ENCODE measurements at places on chromosomes 4 and X.
A peak's percentile ranks its signal among the peaks of the same experiment; 100 is the strongest.

- DNase-seq = no peak
Observed at GRCh38 chr4:113052379-113052951, 3.0 kb downstream of the ANK2 start.

- no peak for DNase-seq
Observed at GRCh38 chr4:109179061-109179460, 123.4 kb downstream of the COL25A1 start.

DNA sequence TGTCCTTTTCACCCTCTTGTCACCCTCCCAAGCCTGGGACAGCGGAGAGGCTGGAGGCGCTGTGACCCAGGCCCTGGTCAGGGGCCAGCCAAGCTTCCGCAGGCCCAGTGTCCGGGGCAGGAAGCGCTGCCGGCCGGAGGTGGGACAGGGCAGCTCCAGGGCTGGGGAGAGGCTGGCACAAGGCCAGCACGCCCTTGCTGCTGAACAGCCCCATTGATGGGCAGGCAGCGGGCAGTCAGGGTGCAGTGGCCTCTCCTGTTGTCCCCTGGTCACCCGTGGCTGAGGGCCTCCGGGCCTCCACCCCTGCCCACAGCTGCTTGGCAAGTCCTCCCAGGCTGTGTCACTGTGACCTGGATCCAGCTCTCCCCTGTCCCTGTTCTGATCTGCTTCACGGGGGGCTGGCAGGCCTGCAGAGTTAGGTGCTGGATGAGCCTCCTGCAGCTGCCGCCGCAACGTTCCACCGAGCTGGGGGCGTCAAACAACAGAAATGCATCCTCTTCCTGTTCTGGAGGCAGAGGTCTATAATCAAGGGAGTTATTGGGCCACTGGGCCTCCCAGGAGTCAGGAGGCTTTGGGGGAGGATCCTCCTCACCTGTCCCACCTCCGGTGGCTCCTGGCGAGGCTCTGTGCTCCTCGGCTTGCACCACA, 107.9 kb downstream of the PSAPL1 start:
- no peak for DNase-seq

DNA sequence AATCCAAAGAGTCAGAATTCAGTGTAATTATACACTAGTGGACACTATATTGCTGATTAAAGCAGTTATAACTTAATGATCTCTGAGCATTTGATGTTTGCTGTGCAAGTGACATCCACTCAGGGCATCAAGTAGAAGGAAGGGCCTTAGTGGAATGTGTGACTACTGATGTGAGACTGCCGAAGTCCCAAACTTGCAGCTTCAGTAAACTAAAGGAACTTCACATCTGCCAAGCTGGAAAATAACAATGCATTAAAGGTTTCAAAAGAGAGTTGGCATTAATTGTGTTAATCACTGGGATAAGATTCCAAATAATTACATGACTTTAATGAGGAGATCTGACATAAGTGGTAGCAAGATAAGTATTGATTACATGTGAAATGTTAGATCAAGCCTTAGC, 52.5 kb upstream of the SLC25A4 start:
- no peak for DNase-seq

DNA sequence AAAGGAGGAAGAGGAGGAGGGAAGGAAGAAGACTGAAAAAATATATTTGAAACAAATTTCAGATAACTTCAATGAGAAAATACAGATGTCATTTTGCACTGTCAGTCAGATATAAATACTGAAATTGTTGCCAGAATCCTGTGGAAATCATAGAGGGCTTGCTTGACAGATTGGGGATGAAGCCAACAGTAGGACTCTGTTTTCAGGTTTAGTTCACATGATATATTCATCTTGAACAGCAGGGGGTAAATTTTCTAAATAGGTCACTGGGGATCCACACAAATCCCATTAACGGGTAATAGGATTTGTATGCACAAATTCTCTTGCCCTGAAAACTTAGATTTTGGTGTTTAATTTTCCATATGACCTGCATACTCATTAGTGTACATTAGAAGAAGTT, 103.3 kb upstream of the PCDH18 start:
- peak; percentile 94 for DNase-seq

DNA sequence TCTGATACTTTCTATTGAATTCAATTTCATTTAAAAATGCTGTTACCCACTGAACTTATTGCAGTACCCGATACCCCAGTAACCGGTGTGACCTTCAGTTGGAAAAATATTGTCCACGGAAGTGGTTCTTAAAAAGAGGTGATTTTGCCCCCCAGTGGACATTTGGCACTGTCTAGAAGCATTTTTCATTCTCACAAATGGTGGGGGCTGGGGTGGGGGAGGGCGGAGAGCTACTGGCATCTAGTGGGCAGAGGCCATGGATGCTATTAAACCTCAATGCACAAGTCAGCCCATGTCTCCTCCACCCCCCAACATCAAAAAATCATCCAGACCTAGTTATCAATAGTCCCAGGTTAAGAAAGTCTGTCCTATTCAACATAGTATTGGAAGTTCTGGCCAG, 19.6 kb upstream of the CHM start:
- DNase-seq = no peak

DNA sequence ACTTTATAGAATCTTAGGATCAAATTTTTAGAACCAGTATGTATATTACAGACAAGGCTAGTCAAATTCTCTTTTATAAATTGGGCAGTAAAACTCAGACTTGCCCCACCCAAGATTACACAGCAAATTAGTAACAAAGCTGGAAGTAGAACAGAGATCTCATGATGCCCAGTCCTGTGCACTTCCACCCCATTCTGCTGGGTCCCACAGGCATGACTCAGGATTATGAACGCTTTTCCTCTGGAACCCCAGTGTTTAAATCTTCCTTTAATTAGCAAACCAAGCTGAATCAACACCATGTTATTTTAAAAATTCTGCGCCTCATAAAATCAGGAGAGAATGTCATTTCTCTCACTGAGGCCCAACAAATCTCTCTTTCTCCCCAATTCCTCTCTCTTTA, 1.5 kb upstream of the IL13RA2 start:
- DNase-seq = no peak

- no peak for DNase-seq
Observed at GRCh38 chr4:91935217-91935616, 368.5 kb upstream of the GRID2 start.

GRCh38 chr4:83378419-83378818, 43.8 kb upstream of the HPSE start:
- DNase-seq = no peak

DNA sequence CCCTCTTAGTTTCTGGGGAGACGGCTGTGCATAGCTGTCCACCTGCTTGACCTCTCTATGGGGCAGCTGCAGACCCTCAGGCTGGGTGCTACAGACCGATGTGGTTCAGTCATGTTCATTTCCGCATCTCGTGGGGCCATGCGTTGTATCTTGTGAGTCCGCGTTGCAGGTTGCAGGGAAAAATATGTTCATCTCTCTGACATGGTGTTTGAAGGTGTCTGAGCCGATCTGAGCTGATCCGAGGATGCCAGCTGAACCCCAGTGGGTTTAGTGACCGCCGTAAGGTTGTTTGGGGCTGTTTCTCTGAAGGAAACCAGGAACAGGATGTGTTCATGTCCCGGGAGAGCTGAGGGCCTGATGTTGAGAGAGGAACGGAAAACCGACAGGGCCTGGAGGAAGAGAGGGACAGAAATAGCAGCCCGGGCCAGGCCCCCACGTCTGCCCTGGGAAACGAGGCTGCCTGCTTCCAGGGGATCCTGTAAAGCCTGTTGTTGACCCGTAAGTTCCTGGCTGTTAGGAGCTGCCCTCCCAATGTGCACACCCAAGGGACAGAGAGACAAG, 9.8 kb upstream of the P2RY8 start:
- DNase-seq = no peak

- no peak for DNase-seq
Observed at GRCh38 chrX:23383411-23383810, 48.8 kb downstream of the PTCHD1 start.

- no peak for DNase-seq
Observed at GRCh38 chr4:45349859-45350258, 623.5 kb upstream of the GNPDA2 start.

DNA sequence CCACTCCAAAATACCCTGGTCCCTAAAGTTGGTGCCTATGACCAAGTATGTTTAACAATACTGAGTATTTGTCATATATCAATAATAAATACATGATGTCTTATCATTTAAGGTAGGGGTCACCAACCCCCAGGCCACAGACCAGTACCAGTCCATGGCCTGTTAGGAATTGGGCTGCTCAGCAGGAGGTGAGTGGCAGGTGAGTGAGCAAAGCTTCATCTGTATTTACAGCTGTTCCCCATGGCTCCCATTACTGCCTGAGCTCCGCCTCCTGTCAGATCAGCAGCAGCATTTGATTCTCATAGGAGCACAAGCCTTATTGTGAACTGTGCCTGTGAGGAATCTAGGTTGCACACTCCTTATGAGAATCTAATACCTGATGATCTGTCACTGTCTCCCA, 126.2 kb downstream of the HNRNPD start:
- DNase-seq = no peak

DNA sequence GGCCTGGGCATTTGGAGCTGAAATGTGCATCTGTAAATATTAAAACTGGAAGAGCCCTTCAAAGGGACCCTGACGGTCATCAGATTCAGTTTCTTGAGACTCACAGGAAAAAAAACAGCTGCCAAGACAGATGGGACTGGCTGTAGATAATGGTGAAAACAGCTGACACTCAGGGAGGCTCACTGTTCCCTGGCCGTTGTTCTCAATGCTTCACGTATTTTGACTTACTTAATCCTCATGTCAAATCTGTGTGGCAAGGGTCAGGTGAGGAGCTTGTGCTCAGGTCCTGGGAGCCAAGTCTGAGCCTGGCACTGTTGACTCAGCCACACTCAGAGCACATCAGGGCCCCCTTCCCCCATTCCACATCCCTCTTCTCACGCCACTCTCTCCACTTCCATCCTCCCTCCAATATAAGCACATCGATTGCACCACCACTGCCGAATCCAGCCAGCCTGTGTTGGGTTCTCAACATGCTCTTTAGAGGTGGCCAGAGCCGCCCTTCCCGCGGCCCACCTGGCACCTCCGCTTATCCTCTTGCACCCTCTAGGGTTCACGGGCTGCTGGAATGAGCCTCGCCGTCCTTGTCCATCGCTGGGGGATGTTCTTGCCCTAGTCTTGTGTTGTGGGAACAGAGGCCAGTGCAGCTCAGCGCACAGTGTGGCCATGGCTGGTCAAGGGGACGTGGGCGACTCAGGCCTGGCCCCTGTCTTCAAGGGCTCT, 40.1 kb downstream of the EVC start:
- no peak for DNase-seq

DNA sequence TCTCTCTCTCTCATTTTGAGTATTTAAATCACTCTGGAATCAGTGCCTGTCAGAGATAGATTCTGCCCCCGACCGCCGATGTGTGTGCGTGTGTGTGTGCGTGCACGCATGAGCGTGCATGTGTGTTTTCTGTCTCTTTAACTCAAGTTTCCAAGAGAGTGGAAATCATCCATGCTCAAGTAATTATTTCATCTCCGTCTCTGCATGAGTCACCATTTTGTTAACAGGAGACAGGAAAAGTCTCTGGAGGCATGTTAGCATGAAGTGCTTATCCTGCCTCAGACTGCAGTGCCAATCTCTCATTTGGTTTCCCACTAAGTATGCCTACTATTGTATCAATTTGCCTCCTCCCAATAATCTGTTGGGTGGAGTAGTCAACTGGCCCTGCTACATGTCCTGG, 182.9 kb upstream of the NHS start:
- DNase-seq = peak; percentile 1

DNA sequence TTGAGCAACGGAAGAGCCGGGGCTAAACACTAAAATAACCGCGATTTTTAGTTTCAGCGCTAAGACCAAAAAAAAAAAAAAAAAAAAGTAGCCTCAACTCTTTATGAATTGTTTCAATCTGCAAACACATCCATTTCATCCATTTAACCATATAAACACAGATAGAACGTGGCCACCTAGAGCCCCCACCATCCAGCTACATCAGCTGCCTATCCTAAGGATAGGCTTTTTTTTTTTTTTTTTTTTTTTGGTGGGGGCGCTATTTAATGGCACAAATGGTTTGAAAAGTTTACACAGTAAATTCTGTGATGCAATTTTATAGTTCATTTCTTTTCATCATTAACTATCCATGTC, 492 bp upstream of the HDAC8 start:
- no peak for DNase-seq

DNA sequence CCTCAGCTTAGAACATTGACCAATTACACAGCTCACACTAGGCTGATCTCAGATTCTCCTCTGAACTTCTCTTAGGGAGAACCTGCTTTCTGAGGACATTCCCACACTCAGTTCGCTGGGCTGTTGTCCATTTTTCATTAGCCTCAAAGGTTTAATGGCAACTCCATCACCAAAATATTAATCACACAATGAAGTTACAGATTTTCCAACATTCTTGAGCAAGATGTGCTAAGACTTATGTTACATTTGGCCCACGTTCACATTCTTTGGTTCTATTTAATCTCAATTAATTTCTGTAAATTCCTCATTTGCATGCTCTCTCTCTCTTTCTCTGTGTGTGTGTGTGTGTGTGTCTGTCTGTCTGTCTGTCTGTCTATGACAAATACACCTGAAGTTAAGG, 82.3 kb upstream of the EDNRA start:
- no peak for DNase-seq

DNA sequence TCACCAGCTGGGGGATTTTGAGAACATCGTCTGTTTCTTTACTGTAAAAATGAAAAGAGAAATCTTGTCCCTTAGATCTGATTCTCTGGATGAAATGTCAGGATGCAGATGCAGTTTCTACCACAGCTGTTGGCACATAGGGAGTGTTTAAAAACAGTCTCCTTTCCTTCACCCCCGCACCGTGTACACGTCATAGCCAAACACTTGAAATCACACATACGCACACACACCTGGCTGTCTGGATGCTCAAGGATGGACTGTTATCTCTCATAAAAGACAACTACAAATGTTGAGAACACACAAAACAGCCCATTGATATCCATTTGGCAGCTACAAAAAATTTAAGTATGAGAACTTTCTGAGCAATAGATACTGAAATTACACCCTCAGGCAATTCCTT, 275.8 kb upstream of the CLNK start:
- no peak for DNase-seq

DNA sequence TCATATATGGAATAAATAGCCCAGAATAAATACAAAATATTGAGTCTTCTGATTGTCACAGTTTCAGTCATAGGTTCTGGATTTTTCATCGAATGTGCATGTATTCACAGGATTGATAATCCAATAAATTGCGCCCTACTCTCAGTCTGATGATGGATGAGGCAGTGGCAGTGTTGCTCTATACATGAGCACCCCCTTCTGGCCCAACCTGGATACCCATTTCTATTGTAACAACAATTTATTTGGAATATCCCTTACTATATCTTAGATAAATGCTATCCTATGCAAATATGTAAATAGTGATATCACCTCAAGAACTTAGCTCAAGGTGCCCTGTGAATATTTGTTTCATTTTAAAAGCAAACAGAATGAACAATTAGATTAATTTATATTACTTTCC, 733.7 kb upstream of the PABPC4L start:
- no peak for DNase-seq

DNA sequence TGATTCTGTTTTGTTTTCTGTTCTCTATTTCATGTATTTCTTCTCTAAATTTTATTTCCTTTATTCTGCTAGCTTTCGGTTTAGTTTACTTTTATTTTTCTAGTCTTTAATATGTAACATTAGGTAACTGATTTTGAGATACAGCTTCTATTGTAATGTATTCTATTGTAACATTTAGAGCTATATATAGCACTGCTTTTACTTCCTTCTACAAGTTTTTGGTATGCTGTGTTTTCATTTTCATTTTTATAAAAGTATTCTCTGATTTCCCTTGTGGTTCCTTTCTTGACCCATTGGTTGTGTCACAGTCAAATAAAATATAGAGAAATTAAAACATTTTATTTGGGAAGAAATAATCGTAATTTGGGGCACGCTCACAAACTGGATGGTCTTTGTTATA, 13.9 kb upstream of the CT47A1 start:
- DNase-seq = no peak

All from NCI-H446 treated with DMSO at 0.1 percent for 48 hours (cell line).